ENCODE measurements at places on chromosomes 12 and 14. TPM values are rescaled to one million over a fixed set of nuclear protein-coding genes. Genes with fewer than 3 reads are reported as not detected.

Gene HOXC12
- not detected for total RNA-seq

DNA sequence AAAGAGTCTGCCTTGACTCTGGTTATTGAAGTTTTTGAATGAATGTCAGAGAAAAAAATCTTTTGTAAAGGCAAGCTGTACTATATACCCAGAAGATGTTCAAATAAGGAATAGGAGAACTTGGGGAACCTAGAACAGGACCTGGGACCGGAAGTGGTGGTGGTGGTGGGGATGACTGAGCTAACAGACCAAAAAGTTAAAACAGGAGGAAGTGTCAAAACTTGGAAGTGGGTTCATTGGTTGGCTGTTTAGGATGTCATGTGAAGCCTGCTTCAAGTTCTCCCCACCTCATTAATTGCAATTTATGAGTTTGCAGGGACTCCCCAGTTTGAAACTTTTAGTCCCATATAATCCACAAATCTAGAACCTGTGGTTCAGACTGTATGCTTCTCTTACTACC lies 26.2 kb downstream of the PLXNC1 start:
- no peak for DNase-seq

DNA sequence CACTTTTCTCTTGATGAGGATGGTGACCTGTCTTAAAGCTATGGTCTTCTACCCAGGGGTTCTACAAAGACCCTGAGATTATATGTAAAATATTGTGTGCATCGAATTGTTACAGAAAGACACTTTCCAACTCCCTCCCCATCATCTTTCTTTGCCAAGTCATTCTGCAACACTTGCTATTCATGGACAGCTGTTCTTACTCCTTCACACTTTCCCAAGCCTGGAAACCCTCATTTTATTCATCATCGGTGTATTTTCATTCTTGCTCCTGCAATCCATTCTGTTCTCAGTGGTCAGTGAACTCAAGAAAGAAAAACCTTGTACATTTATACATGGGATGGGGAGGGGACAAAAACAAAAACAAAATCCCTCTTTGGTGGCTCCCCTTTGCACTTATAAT lies 90.5 kb upstream of the STXBP6 start:
- no peak for DNase-seq

GRCh38 chr12:57224973-57225679 lies 4.4 kb upstream of the SHMT2 start:
- DNase-seq, result no peak

Gene OVCH1
- total RNA-seq, result 0.25 TPM

DNA sequence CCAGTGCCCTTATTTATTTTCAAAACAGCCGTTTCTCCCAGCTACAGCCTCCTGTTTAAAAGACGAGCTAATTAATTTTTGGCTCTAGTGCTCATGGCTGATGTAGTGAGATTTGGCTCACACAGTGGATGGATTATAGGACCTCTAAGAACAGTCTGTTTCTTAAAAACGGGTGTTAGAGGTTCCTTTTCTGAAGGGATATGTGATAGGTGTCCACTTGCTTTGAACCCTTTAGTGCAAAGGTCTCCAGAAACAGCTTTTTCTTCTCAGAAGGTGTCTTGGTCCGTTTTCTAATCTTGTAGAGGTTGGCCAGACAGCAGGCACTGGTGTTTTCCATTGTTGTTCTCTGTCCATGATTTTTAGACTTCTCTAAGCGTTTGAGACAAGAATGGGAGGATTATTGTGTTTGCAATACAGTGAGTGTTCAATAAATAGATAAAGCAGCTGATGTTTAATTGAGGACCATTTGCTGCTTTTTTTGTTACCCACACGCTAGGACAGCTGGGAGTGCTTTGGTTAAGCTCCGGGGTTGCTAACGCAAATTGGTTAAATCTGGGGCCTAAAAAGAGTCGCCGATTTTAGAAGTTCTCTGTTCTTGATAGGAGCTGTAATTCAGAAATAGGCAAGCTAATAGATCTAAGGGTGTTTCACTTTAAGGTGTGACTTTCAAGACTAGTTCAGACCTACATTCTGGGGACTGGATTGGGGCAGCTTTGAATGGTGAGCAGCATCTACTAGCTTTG lies 1.0 kb downstream of the BORCS5 start:
- no peak for DNase-seq

- DNase-seq, result no peak
These were observed 8.9 kb downstream of the ARMH4 start for GRCh38 chr14:58143106-58143505.

Gene VASH1
- 8.0 TPM for total RNA-seq

Gene AHSA1
- total RNA-seq, result 82.4 TPM

Gene ADCY4
- 144 TPM for total RNA-seq

Gene SDSL
- total RNA-seq, result 4.2 TPM

Gene HOTAIR
- 0.32 TPM for total RNA-seq

DNA sequence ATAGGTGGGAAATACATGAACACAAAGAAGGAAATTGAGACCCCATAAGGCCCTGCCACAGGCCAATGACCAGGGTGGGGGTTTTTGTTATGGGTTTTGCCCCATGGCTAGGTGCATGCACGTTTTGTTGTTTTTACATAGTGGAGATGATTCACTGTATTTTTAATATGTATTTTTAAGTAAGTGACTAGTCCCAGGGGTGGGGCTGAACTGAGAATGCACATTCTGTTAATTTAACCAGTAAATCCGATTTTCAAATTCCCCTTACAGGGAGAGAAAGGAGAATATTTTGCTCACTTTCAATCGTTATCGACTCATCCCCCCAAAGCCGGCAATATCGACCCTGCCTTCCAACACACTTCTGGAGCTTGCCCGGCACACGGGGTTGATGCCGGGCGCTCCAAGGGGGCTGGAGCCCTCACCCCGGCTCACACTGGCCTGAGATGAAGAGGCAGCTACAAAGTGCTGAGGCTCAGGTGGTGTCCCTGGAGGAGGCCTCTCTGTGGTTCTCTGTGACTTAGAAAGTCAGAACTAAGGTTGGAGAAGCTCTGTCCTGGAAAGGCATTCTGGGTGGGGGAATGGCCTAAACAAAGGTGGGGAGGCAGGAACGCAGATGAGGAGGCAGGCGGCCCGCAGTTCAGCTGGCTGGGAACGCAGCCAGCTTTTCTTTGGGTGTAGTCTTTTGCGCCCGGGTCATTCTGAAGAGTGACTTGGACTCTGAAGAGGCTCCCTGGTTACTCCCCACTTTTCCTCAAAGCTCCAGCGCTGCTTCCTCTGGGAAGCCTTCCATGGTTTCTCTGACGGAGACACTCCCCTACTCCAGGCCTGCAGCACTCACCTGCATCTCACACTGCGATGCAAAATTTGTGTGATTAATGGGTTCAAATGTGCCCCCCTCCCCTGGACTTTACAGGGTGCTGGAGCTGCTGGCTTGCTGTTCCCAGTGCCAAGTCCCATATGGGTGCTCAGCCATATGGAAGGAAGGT lies 50.7 kb upstream of the DLK1 start:
- no peak for DNase-seq

Gene CLEC1A
- 2.3 TPM for total RNA-seq

DNA sequence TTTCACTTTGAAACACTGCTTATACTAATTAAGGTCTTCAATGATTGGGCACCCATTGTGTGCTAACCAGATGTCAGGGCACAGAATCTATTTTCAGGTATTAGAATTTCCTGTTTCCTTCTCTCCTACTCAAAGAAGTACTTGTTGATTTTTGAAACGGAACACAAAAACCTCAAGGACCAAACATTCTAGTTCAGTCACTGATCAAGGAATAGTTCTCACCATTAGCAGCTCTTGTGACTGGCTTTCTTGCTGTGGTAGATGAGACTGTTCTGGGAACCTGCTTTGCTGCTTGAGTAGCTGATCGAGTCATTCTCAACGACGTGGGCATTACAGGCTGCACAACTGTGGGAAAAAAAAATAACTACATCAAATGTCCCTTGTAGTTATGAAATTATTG lies 11.0 kb downstream of the DLGAP5 start:
- no peak for DNase-seq

- DNase-seq, result no peak
These were observed 21.6 kb downstream of the RASSF8 start for GRCh38 chr12:25980035-25980434.

- no peak for DNase-seq
These were observed 159.7 kb upstream of the EGLN3 start for GRCh38 chr14:34110531-34110930.

Data from omental fat pad (tissue), 4 donors.